Adrenal gland (tissue), 19 donors: ENCODE measurements at places on chromosomes 6 and 20.
A peak's percentile ranks its signal among the peaks of the same experiment; 100 is the strongest.

DNA sequence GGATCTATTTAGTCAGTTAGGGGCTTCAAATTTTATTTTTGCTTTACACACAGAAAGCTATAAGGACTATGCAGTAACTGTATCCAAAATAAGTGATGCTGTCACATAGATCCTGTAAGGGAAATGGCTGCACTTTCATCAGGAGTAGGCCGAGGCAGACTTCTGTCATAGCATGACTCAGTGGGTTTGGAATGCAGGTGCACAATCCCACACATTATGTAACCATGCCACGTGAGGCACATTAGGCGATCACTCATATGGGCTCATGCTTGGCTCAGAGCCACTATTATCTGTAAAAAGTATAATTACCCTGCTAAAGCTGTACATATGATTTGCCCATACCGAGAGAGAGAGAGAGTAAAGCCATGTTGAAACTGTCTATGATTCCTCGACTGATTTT, 1189.4 kb upstream of the EYS start:
- H3K27me3 ChIP-seq: no peaks in the 10 kb centered on the region
- no peaks in the 10 kb centered on the region for H3K4me1 ChIP-seq
- no peak overlapping the region for H3K4me3 ChIP-seq
- H3K27ac ChIP-seq: no peak overlapping the region
- DNase-seq: no peak
- H3K36me3 ChIP-seq: no peaks in the 10 kb centered on the region

DNA sequence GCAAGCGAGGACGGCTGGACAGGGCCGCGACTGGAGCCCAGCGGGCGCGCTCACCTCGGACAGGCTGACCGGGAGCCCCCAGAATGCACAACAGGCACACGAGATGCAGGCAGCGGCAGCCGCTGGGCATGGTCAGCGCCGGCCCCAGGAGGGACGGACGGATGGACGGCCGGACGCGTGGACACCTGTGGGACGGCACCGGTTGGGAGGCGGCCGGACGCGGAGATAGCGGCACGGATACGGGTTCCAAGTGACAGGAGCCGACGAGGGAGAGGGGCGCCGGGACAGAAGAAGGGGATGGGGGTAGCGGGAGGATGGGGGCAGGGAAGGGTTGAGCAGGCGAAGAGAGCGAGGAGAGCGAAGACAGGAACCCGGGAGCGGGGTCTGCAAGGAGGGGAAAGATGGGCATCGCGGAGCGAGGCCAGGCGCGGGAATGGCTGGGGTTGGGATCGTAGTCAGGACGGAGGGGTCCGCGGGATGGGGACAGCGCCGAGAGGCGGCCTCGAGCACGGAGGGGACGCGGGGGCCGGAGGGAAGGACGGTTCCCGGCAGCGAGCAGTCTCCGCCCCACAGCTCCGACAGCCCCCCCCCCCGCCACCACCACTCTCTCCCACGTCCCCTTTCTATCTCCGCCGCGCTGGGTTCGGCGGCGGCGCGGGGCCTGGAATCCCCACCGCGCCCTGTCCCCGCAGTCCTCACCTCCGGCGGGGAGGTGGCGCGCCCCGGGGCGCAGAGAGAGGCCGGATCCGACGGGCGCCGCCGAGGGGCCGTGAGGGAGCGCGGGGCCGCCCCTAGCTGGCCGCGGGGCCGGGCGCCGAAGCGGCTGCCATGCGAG, 435 bp downstream of the DLK2 start:
- no peak overlapping the region for H3K4me3 ChIP-seq
- DNase-seq: peak; percentile 90
- H3K36me3 ChIP-seq: peaks cover 20% of the 10 kb centered on the region

DNA sequence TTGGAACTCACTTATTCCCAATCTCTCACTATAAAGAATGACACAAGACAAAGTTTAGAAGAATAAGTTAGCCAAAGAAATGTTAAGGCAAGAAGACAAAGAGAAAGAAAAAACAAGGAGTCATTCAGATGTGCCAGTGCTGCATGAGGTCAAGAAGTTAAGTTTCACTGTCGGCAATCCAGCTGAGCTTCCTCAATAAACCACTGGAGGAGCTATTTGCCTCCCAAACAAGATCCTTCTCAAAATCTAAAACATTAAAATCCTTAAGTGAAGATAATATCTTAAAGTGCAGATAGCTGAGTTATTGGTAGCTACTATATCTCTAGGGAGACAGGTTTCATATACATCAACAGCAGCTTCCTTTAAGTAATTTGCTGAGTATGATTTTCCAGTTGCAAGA, 512.3 kb downstream of the HDGFL1 start:
- H3K4me1 ChIP-seq: no peaks in the 10 kb centered on the region
- H3K36me3 ChIP-seq: no peaks in the 10 kb centered on the region
- H3K27ac ChIP-seq: no peak overlapping the region
- no peaks in the 10 kb centered on the region for H3K27me3 ChIP-seq

- no peak overlapping the region for H3K4me3 ChIP-seq
- no peaks in the 10 kb centered on the region for H3K27me3 ChIP-seq
- H3K4me1 ChIP-seq: no peaks in the 10 kb centered on the region
- peaks cover 31% of the 10 kb centered on the region for H3K36me3 ChIP-seq
- H3K27ac ChIP-seq: no peak overlapping the region
Measured at GRCh38 chr6:166318227-166318626, 10.0 kb upstream of the PRR18 start.

- H3K27me3 ChIP-seq: no peaks in the 10 kb centered on the region
- no peak for DNase-seq
- no peaks in the 10 kb centered on the region for H3K36me3 ChIP-seq
- no peak overlapping the region for H3K27ac ChIP-seq
Measured at GRCh38 chr6:100257793-100258395, 206.8 kb downstream of the SIM1 start.

- DNase-seq: no peak
- no peaks in the 10 kb centered on the region for H3K4me1 ChIP-seq
- no peaks in the 10 kb centered on the region for H3K36me3 ChIP-seq
- H3K27me3 ChIP-seq: no peaks in the 10 kb centered on the region
- no peak overlapping the region for H3K4me3 ChIP-seq
Measured at GRCh38 chr6:166499350-166500163, 86.9 kb downstream of the RAMACL start.

DNA sequence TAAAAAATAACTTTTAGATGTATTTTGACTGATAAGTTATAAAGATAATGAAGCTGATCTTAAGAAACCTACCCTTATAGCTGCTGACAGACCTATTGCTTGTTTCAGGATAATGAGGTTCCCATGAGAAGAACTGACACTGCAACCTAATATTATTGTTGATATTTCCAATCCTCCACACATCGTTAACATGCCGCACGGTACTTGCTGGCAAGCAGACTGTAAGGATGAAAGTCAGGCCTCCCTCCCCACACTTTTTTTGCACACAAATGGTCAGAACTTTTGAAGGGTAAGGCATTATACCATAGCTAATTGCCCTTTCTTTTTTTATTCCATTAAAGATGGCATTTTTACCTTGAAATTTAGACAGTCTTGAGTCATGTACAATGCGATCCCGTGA, 210.9 kb downstream of the UST start:
- no peak for DNase-seq
- no peaks in the 10 kb centered on the region for H3K27me3 ChIP-seq
- no peaks in the 10 kb centered on the region for H3K36me3 ChIP-seq
- H3K4me1 ChIP-seq: peaks cover 5% of the 10 kb centered on the region
- no peak overlapping the region for H3K27ac ChIP-seq
- H3K4me3 ChIP-seq: no peak overlapping the region
